ENCODE measurements at places on chromosomes 7 and 10.

GRCh38 chr10:101779544-101780186 lies 3.6 kb downstream of the NPM3 start:
- DNase-seq: peak; percentile 66

- DNase-seq: no peak
Measured at GRCh38 chr7:118372530-118372929, 148.0 kb downstream of the ANKRD7 start.

- no peak for DNase-seq
Measured at GRCh38 chr7:143399151-143399550, 9.5 kb downstream of the EPHA1 start.

DNA sequence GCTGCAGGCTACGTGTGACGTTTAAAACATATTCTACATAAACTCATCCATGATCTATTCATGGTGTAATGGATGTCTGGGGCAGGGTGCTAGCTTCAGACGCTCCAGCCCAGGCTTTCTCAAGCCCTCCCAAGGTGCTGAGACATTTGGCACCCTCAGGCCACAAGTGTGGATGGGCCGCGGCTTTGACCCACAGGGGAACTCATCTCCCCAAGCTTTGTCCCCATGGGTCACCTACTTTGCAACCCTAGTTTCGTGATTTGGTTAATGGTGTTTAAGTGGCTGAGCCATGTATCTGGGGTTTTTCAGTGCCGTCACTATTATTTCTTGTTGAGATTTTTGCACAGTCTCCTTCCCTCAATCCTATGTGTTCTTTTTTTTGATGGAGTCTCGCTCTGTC lies 66.0 kb downstream of the GRK5 start:
- no peak for DNase-seq

GRCh38 chr10:12243864-12244620 lies 48.1 kb downstream of the CDC123 start:
- no peak for DNase-seq

DNA sequence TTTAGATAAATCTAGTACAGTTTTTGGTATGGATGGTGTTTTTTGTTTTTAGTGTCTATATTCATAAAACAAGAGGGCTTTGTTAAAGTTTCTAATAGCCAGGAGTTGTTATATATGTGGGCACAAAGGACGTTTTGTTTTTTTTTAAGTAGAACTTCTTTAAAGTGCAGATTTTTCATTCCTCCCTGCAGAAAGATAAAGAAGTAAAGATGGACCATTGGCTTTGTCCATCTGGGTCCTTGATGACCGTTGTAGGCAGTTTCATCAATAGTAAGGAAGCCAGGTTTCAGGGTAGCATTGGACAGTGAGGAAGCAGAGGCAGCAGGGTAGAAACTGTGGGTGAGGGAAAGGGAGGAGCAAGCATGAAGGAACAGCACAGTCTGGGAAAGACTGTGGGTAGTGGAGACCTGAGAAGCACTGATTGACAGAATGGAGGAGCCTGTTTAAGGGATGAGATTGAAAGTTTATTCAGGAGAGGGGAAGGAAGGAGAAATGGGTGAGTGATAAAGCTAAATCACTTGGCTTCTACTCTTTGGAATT lies 5.3 kb downstream of the CALU start:
- no peak for DNase-seq
